ENCODE measurements at places on chromosomes 5 and 9.

GRCh38 chr5:110751902-110752762 lies 13.3 kb downstream of the SLC25A46 start:
- no peak for DNase-seq

- no peak for DNase-seq
These were observed 154.0 kb upstream of the ADAMTSL1 start for GRCh38 chr9:18319918-18320445.

- no peak for DNase-seq
These were observed 200.1 kb downstream of the NSG2 start for GRCh38 chr5:174245516-174246075.

DNA sequence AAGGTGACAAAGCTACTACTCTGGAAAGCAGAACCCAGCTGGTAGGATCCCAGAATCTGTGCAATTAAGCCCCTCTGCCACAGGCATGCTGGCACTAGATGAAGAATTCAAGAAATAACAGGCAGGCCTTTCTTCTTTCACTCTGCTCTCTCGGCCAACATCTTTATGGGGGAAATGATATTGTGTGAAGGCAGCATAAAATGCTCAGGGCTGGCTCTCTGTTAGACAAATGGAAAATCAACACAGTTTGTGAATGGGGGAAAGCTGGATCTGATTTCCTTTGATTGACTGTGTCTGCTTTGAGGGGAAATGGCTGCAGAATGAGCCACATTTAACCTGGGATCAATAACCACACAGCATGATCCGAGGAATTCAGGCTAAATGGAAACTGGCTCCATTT lies 29.1 kb upstream of the AKNA start:
- no peak for DNase-seq

DNA sequence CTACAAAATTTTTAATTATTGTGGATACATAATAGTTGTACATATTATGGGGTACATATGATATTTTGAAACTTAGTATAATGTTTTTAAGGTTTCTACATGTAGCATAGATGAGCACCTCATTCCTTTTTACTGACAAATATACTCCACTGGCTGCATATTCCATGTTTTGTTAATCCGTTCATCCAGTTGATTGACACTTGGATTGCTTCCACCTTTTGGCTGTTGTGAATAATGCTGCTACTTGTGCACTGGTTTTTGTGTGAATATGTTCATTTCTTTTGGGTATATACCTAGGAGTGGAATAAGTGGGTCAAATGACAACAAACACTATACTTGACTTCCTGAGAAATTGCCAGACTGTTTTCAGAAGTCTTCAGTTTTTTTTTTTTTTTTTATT lies 2.8 kb upstream of the ENTREP1 start:
- DNase-seq: no peak

DNA sequence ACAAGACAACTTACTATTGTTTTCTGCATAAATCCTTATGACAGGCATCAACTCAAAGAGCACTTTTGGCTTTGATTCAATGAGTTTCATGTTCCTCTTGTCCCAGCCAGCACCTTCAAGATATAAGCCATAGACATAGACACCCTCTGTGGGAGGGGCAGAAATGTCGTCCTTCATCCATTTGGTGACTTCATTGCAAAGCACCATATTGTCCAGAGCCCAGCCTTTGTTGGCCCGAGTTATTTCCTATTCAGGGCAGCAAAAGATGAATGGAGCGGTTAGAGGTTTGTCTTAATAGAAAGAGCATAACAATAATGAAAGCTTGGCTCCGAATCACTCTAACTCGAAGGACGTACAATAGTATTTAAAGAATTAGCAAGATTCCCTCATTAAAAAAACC lies 243.9 kb downstream of the DNAH5 start:
- no peak for DNase-seq

DNA sequence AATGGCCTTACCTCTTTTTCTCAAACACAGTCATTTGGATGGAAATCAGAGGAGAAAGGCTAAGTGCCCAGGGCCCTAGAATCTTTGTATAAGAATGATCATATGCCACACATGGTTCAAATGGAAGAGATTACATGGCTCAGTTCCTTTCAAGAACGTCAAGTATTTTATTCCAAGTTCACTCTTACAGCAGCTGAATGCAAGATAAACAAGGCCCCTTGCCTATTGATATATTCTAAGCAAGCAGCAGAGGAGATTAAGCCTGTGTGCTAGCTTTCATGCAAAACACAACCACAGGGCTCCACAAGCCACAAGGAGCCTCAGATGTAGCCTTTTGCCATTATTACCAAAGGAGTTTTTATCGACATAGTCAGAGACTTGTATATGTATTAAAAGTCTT lies 55.3 kb upstream of the SLCO6A1 start:
- no peak for DNase-seq

DNA sequence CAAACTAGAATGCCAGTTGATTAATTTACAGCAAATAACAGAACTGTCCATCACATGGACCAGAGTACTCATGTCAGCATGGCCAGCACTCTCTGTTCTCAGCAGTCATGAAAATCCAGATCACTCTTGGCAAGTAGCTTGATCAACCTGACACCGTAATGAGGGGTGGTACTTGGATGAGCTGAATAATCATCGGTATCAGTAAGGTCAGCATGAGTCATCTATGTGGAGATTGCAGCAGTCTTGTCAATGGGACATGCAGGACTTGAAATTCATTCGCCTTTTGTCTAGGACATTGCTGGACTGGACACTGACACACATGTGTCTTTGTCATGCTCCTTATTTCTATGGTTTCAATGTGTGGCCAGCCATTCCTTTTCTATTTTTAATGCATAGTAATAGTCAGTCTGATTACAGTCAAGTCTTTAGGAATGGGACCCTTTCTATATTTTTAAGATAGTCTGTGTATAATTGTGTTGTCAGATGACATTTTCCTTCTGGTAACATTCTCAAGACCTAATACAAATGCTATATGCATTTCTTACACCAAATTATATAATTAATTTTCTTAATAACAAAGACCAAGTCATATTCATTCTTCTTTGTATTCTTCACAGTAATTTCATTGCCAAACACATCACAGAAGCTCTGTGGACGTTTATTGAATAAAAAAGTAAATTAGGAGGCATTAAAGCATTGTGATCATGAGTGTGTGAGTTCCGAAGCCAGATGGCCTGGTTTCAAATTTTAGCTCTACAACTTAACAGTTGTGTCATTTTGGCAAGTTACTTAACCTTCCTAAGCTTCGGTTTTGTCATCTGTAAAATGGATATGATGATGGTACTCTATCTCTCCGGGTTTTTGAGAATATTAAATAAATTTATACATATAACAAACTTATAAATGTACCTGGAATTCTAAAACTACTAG lies 57.4 kb downstream of the ADAMTSL1 start:
- no peak for DNase-seq

- no peak for DNase-seq
These were observed 334.6 kb upstream of the MPDZ start for GRCh38 chr9:13614060-13614459.

- DNase-seq: no peak
These were observed 48.8 kb upstream of the CDH10 start for GRCh38 chr5:24693609-24694008.

DNA sequence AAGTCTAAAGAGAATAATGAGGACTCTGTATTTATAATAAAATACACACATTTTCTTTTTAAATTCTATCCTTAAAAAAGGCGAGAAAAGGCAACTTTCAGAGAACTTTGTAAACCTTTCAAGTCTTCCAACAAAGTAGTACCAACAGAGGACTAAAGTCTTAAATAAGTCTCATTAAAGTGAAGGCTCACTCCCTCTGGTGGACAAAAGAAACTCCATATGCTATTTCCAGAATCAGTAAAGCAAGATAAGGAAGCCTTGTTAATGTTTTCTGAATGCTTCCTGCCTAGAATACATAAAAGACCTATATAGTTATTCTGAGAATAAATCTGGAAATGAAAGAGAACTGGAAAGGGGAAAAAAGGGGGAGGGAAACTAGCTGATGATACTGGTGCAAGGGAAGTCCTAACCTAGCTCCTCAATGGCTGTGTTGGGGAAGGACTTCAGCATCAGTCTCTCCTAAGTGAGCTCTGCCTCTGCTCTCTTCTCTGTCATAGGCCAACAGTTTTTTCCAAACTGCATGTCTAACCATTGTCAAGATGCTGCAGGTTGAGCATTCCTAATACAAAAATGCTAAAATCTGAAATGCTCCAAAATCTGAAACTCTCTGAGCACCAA lies 7.2 kb downstream of the HMGCS1 start:
- no peak for DNase-seq

GRCh38 chr9:82558855-82559630 lies 503.9 kb downstream of the RASEF start:
- DNase-seq: no peak

DNA sequence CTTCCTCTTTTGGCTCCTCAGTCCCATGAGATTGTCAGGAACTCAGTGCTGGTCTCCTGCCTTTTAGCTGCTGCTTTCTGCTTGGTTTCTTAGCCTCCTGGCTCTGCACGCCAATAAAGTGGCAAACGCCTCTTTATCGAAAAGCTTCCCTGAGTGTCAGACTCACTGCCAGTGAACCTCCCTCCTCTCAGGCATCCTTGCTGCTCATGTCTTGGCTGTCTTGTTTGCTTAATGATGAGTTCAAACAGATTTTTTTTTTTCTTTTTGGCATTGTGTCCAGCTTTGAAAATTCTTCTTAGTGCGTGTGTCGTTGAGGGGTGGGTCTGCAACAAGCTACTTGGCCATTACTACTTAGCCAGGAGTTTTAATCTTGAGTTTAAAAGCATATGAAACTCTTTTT lies 14.9 kb downstream of the RASGRF2 start:
- DNase-seq: no peak

GRCh38 chr5:1282131-1282992 lies 12.5 kb downstream of the TERT start:
- DNase-seq: no peak

DNA sequence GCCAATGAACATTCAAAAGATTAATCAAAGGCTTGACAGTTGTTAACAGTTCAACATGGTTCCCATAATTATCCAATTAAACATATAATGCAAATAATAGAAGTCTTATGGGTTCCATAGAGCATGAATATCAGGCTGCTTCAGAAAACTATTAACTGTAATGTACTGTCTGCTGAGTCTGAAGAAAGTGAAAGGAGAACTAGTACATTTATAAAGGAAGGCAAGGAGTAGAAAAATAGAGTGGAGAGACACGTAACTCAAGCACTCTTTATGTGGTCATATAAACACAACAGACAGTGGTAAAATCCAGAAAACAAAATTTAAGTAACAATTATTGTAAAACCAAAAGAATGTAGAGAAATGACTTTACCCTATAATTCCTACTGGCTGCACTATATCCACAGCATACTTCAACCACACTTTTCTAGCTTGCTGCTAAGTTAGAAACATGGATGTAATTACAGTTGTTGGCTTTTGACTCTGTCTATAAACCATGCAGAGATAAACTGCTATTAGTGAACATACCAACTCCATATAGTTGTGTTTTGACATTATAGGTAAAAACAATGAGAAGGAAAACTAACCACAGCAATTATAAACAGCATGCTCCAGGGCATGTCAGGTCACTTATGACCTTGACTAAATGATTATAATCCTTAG lies 32.7 kb downstream of the NFIB start:
- DNase-seq: no peak

DNA sequence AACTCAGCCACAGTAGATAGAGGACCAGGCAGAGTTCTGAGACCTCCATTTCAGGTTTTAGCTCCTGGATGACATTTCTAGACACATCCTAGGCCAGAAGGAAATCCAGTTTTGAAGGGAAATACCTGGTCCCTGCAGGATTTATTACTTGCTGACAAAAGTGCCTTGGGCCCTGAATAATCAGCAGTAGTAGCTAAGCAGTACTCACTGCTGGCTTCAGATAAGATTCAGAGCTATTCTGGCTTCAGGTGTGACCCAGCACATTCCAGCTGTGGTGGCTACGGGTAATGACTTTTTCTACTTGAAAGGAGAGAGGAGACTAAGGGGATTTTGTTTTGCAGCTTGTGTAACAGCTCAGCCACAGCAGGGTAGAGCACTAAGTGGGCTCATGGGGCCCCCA lies 34.0 kb downstream of the NDUFAF2 start:
- DNase-seq: no peak

GRCh38 chr9:121660367-121660766 lies 8.9 kb downstream of the DAB2IP start:
- DNase-seq: no peak

DNA sequence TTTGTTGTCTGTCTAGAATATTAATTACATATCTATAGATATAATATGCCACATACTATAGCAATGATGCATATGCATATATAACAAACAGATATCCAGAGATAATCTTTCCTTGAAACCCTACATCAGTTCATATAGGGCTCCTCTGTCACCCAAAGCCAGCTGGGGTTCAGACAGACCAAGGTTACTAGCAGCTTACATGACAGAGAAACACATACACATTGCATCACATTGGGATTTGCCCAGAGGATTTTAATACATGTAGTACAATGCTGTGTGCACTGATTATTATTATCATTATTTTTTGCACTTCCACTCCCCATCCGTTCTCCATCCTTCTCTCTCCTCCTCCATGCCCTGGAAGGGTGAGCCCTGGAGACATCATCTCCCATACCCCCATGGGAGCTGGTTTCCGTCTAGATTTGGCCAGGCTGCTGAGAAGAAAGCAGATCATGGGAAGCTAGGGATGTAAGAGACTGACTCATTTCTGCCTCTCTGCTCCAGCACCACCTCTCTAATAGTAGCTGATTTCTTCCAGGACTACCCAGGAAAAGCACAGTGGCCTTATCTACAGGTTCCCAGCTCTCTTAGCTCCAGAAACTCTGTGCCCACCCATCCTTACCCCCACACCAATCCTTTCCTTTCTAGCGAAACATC lies 23.3 kb downstream of the FST start:
- no peak for DNase-seq

DNA sequence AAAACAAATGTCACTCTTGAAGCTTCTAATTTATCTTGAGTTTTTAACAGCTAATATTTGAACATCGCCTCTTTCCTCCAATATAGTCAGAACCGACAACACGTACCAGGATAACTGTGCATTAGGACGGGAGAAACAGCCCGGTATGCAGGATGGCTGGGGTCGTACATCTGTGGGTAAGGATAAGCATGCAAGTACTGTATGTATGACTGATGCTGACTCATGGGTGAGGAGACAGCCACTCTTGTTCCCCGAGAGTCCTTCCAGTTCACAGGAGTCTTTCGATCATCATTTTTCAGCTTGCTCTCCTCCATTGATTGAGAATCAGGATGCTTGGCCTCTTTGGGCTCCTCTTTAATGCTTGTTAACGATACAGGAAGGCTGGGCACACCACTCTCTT lies 102.3 kb downstream of the ZNF608 start:
- DNase-seq: no peak

DNA sequence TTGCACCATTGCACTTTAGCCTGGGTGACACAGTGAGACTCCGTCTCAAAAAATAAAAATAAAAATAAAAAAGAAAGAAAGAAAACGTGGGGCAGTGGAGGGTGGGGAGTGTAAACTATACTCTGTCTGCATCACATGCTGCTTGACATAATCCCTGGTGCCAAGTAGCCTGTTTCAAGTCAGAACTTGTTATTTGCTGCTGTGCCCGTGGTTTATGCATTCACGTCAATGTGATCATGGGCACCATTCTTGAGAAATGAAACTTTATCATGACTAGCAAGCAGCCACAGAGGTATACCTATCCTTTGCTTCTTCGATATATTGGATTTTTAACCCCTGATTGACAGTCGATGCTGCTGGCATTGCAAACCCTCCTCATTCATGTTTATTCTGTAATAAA lies 4.1 kb upstream of the SMU1 start:
- DNase-seq: no peak

- no peak for DNase-seq
These were observed 79.0 kb upstream of the RAI14 start for GRCh38 chr5:34576891-34577666.

Measured in stimulated activated CD8-positive, alpha-beta memory T cell treated with anti-CD3 and anti-CD28 coated beads, Interleukin-4, amount 100 ng/mL, for 1 hour (primary cell).